ENCODE measurements at places on chromosomes 2 and 18.

GRCh38 chr2:21599417-21599816, 475.6 kb downstream of the TDRD15 start:
- DNase-seq: no peak

DNA sequence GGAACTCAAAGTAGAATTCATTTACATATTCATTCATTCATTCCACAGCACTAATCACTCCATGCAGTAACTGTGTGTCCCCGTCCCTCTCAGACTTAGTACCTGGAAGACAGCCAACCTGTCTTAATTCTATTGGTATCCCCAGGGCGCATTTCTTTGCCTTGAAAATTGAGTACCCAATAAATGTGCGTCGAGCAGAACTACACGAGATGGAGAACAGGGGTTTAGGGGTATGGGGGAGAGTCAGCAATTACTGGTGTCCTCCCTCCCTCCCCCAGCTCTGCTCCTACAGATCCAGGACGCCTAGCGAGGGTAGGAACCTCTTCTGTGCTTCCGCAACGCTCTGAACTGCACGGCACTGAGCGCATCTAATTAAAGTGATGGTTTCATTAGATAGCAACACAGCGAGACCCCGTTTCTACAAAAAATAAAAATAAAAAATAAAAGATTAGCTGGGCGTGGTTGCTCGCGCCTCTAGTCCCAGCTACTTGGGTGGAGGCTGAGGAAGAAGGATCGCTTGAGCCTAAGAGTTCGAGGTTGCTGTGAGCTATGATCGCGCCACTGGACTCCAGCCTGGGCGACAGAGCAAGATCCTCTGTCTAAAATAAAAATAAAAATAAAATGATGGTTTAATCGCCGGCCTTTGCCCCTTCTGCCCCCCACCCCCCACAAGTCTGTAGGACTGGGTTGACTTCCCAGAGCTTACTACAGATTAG, 614 bp upstream of the FKBP1B start:
- no peak for DNase-seq

- DNase-seq: no peak
Measured at GRCh38 chr2:149170156-149170555, 131.7 kb downstream of the LYPD6B start.

DNA sequence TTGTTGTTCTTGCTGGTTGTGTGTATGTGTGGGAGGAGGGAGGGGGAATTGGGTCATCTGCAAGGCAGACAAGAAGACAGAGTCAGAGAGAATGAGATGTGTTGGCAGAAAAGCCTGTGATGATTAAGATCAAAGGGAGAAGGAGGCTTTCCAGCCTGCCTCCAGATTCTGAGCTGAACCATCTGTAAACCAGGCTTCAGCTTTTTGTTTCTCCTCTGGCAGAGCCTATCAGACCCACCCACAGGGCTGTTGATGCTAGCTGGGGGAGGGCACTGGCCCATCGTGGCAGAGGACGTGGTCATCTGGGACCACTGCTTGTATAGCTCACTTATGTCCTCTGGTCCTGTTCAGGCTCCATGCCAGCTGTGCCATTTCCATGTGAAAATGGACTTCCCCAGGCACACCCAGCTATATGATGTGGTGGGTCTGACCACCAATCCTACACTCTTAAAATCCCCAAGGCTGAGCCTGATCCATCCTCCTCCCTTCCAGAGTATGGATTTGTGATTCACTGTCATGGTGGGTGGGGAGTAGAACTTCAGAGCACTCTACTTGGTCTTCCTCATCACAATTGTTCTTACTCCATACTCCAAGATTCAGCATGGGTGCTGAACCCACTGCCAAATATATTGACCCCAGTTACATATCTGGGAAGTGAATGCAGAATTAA, 27.8 kb upstream of the COL6A3 start:
- DNase-seq: no peak

GRCh38 chr2:38718601-38719000, 32.6 kb downstream of the SRSF7 start:
- DNase-seq: no peak

DNA sequence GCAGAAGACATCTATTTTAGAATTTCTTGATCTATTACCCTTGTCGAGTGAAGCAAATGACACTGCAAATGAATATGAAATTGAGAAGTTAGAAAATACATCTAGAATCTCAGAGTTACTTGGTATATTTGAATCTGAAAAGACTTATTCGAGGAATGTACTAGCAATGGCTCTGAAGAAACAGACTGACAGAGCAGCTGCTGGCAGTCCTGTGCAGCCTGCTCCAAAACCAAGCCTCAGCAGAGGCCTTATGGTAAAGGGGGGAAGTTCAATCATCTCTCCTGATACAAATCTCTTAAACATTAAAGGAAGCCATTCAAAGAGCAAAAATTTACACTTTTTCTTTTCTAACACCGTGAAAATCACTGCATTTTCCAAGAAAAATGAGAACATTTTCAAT, 370.4 kb downstream of the XIRP2 start:
- DNase-seq: no peak

- no peak for DNase-seq
Measured at GRCh38 chr2:77566582-77566981, 44.4 kb upstream of the LRRTM4 start.

DNA sequence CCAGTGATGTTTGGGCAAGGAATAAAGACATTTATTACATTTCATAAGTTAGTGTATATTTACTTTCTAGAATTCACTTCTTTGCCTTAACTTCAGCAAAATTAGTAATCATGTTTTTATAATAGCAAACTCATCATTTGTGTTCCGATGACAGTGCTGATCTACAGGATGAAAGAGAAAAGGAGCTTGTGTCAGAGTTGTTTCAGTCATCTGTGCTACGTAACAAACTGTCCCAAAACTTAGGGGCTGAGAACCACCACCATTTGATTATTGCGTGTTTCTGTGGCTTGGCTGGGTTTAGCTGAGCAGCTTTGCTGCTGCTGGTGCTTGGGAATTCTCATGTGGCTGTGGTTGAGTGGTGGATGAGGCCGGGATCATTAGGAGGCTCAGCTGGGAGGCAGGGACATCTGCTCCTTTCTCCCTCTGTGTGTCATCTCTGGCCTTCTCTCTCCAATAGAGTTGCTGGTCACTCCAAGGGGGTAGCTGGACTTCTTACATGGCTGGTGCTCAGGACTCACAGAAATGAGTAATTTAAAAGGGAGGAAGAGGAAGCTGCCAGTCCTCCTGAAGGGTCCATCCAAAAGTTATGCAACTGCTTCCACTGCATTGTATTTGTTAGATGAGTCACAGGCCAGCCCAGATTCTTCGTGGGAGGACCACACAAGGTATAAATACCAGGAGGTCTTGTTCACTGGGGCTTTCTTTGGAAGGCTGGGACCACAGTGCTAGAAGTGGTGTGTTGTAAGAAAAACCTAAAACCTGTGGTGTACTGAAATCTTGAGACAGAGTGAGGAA, 43.4 kb upstream of the HAAO start:
- DNase-seq: no peak

GRCh38 chr2:153606623-153607022, 128.1 kb upstream of the RPRM start:
- no peak for DNase-seq

DNA sequence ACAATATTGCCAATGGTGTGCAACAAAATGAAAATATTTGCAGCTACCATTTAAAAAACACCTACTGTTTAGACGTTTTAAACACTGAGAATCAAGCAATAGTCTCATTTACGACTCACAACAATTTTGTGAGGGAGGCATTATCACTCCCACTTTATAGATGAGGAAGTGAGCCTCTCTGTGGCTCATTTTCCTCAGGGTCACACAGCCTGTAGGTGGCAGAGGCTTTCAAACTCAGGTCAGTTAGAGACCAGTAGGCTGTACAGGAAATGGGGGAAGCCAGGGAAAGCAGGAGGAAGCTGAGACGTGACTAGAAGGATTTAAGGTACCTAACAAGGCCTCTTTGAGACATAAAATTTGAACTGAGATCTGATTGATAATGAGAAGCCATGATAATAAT, 95.0 kb upstream of the ZNF521 start:
- DNase-seq: no peak

- peak; percentile 50 for DNase-seq
Measured at GRCh38 chr2:232633413-232634205, at the start of gene EFHD1. EFHD1 (plus strand) TSS chr2:232633604; CDS start chr2:232633705, 101 bp downstream.

GRCh38 chr18:73040247-73040646, 172.5 kb upstream of the NETO1 start:
- DNase-seq: no peak

GRCh38 chr2:154198866-154199265, 327.1 kb downstream of the GALNT13 start:
- DNase-seq: no peak

DNA sequence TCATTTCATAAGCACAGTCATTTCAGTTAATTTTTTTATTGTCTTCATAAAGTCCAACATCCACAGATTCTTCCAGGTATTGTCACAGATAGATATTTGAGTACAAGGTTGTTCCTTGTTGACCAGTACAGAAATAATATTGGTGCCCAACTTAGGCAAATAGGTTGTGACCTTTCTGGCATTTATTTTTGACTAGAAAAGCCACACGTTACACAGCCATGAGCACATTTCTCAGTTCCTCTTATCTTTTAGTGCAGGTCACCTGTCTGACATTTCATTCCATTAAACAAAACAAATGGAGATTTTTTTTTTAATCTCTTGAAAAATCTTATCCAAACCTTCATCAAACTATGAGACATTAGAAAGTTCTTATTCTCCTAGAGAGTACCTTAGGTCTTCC, 428.8 kb downstream of the ZNF521 start:
- DNase-seq: no peak

- no peak for DNase-seq
Measured at GRCh38 chr2:60958800-60959199, 58.7 kb upstream of the PEX13 start.

DNA sequence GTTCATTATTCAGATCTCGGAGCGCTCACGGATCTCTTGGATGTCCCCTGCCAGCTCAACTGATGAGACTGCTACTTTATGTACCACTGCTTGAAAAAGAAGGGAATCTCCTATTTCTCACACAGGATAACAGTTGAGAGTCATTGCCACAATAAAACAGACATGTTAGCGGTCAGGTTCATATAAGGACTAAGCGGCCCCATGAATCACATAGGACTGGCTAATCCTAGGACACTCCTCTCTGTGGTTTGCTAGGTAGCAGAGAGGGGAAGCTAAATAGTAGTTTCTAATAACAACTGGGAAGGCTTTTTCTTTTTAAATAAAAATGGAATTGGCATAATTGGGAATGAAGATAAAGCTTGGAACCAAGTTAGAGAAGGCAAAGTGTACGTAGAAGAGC, 15.9 kb upstream of the TGFA start:
- DNase-seq: no peak

DNA sequence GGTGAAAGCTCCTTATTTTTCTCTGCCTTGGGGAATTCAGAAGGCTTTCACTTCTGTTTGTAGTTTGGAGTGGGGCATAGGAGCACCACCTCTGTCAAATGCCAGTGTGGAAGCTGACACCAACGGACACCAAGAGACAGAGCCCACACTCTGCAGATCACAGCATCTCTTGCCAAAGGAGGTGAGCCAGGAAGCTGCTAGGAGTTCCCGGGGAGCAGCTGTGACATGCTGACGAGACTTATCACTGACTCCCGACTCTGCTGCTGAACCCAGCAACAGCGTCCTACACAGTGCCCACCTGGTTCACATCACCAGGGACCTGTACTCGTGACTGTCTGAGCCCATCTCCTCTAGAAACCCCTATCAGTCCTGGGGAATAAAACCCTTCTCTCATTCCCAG, 8.1 kb downstream of the TEX51 start:
- no peak for DNase-seq

DNA sequence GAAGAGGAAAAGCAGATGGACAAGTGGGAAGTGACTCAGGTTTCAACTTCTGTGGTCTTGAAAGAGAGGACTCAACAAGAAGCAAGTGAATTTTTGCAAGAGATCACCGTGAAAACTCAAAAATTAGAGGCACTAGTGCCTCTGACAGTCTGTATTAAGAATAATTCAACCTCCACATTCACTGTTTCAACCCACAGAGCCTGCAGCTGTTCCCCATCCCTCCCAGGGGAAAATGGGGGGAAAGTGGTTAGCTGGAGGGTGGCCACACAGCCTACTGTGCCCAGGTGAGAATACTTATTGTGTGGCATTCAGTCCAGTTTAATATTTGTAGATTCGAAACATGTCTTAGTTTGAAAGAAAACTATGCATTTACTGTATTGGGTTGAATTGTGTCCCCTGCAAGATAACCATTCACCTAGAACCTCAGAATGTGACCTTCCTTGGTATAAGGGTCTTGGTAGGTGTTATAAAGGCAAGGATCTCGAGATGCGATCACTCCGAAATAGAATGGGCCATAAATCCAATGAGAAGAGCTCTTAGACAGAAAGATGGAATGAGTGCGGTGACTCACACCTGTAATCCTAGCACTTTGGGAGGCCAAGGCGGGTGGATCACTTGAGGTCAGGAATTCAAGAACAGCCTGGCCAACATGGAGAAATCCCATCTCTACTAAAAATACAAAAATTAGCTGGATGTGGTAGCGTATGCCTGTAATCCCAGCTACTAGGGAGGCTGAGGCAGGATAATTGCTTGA, 94.3 kb downstream of the IRS1 start:
- DNase-seq: no peak

- no peak for DNase-seq
Measured at GRCh38 chr2:230714136-230714480, 1.5 kb downstream of the CAB39 start.

DNA sequence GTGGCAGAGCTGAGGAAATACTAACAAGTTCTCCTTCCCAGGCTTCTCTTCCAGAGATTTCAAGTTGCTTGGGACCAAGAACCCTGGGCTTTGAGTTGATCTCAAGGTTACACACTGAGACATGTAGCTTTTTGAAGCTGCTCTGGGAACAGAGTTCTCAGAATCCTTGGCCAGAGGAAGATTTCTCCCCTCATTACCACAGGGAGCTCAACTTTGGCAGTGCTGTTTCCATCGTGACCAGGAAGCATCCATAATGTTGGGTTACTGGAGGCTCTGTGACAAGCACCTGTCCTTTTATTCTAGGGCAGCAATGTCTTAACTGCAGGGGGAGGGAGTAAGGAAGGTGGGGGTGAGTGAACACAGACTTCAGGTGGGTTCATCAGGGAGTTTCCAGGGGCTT, 41.5 kb upstream of the CHRNA1 start:
- DNase-seq: no peak

GRCh38 chr2:174632841-174633622, 35.4 kb upstream of the WIPF1 start:
- no peak for DNase-seq

- DNase-seq: no peak
Measured at GRCh38 chr18:12968115-12968514, 20.3 kb downstream of the SEH1L start.

- no peak for DNase-seq
Measured at GRCh38 chr2:186442885-186443284, 43.2 kb upstream of the ZC3H15 start.

- no peak for DNase-seq
Measured at GRCh38 chr2:46997329-46997728, 81.7 kb upstream of the MCFD2 start.

- no peak for DNase-seq
Measured at GRCh38 chr2:128573531-128573930, 254.9 kb upstream of the HS6ST1 start.

DNA sequence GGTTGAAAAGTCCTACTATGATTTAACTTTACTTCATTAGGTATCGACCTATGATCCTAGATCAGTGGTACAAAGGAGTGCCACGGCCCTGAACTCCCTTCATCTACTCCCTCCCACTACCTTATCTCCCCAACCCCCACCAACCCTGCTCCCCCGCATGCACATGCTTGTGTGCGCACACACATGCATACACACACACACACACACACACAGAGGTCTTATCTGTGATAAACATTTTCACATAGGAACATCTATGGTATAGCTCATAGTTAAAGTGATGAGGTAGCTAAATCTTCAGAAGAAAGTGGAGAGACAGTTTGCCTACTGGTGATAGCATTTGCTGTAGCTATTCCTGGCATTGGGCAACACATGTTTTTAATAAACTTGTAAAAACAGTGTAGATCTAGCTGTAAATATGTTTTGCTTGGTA, 471.3 kb downstream of the ZEB2 start:
- DNase-seq: no peak

Measured in stimulated activated CD8-positive, alpha-beta memory T cell treated with anti-CD3 and anti-CD28 coated beads, Interleukin-4, amount 100 ng/mL, for 24 hours (primary cell).